ENCODE measurements at places on chromosomes 1 and 21.

DNA sequence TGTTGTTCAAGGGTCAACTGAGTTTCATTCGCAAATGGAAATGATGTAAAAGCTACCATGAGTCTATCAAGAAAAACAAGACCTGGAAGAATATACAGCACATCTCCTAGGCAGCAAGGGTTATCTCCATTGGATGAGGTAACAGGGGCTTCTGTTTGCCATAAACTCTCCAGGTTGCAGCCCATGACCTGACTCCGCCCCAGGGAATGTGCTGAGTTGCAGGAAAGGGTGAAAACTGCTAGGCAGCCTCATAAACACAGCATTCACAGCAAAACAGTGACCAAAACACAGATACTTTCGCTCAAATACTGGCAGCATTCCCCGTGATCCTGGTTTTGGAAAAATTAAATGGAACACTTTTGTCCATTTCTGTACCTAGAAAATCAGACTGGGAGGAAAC lies 20.2 kb upstream of the ACTA1 start:
- DNase-seq, result no peak

GRCh38 chr1:232923739-232924386 lies 26.5 kb upstream of the NTPCR start:
- peak; percentile 0 for DNase-seq

GRCh38 chr1:31587720-31588423 lies 11.6 kb downstream of the TINAGL1 start:
- DNase-seq, result no peak

- no peak for DNase-seq
Measured at GRCh38 chr21:43979654-43980053, 32.5 kb upstream of the TRAPPC10 start.

DNA sequence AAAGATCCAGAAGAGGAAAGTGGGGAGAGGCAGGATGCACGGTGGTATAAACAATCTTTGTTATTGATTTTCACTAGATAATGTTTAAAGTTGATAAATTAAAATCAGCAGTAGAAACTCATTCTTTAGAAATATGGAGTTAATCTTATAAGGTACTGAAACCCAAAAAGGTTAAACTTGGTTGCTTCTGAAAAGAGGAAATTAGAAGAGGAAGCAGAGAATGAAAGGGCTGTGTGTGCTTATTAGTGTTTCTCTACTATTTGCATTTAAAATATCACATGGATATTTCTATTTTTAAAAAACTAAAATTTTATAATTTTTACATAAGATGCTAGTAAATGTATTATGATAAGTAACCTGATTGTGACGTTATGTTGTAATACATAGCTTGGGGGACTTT lies 24.4 kb downstream of the C1orf141 start:
- DNase-seq, result no peak

DNA sequence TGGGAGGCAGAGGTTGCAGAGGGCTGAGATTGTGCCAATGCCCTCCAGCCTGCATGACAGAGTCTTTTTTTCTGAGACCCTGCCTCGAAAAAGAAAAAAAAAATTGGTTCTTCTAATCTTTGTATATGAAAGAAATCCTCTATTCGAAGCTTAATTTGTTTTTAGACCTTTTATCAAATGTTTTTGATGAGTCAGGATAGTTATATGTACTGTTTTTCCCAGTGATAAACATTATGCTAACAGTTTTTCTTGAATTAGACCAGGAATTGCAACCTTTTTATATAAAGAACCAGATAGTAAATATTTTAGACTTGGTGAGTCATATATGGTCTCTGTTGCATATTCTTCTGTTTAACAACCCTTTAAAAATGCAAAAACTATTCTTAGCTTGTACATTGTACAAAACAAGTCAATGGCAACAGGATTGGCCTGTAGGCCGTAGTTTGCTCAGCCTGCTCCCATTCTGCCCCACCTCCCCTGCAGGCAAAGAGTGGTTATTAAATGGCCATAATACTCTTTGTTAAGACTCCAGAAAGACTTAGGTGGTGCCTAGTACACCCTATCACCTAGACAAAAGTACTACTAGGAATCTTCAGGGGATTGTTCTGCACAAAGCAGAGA lies 45.2 kb downstream of the LYST start:
- no peak for DNase-seq

GRCh38 chr1:231286603-231287002 lies 45.6 kb downstream of the GNPAT start:
- DNase-seq, result no peak

DNA sequence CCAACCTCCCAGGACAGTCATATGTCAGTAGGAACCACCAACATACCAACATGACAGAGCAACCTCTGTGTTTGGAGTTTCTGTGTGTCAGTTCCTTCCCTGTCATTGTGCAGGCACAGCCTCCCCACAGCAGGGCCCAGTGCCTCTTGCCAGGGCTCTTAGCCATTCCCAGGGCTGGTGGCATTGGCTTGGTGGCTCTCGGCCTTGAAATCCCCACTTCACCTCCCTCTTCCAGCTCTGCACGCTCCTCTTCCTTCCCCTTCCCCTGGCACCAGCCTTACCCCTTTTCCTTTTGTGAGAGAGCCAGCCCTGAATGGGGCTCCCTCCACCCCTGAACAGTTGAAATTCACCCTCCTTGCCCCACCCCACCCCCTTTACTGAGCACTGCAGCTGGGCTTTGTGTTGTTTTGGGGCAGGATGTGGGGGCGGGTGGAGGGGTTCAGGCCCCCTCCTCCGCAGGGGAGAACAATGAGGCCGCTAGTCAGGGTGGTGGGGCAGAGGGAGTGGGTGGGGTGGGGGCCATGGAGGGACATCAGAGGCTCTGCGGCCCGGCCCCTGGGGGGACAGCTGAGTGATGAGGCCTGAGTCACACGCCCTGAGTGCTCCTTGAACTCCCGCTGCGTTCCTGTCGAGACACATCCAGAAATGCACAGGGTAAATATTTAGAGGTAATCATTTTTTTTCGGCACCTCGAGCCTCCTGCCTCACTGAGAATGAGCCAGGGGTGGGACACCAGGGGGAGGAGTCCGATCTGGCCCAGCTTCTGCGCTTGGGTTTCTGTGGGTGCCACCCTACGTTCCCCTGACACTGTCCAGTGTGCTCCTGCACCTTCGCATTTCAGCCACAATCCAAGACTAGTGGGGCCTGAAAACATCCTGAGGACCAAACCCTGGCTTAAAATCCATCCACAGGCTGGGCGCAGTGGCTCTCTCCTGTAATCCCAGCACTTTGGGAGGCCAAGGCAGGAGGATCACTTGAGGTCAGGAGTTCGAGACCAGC lies 28.6 kb downstream of the LGR6 start:
- no peak for DNase-seq

GRCh38 chr1:83500987-83501591 lies 497.8 kb downstream of the TTLL7 start:
- DNase-seq, result no peak

DNA sequence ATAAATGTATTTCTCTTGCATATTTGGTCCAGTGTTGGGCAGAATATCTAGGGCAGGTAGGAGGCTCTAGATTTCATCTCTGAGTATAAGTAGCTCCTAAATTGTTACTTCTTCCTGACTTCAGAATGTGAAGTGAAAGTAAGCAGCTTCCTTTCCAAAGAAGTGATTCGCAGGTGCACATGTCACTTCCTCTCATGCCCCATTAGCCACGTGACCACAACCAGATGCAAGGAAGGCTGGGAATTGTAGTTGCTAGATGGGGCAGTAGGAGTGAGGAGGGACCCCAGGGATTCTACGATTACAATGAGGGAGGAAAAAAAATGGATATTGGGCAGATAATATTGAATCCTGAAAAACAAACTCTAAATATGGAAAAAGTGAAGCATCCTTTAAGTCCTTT lies 113.2 kb upstream of the CYYR1 start:
- no peak for DNase-seq

- no peak for DNase-seq
Measured at GRCh38 chr1:209421978-209422680, 161.4 kb upstream of the CAMK1G start.

GRCh38 chr1:170424346-170424745 lies 107.6 kb upstream of the GORAB start:
- DNase-seq, result no peak

GRCh38 chr1:43285269-43285990 lies at the start of gene C1orf210:
Gene C1orf210 (minus strand): TSS chr1:43285581. CDS start chr1:43283270, 2,311 bp downstream.
- no peak for DNase-seq

- no peak for DNase-seq
Measured at GRCh38 chr1:240579511-240579910, 32.4 kb downstream of the GREM2 start.

DNA sequence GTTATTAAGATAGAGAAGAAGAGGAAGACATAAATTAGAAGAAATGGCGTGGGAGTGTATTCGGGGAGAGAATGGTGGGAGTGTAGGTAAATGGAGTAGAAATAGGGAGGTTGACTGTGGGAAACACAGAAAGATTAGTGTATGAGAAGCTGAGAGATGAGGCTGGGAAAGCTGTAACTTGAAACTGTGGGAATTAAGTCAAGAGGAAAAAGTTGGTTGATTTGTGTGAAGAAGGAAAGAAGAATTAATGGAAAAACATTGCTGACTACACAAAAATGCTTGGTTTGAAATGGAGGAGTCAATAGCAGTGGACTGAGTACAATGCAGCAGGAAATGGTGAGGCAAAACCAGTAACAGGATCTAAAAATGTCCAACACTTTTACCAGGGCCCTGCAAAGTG lies 448.3 kb downstream of the PTPRC start:
- DNase-seq, result no peak

GRCh38 chr1:13667691-13668090 lies 32.3 kb upstream of the PRDM2 start:
- no peak for DNase-seq

DNA sequence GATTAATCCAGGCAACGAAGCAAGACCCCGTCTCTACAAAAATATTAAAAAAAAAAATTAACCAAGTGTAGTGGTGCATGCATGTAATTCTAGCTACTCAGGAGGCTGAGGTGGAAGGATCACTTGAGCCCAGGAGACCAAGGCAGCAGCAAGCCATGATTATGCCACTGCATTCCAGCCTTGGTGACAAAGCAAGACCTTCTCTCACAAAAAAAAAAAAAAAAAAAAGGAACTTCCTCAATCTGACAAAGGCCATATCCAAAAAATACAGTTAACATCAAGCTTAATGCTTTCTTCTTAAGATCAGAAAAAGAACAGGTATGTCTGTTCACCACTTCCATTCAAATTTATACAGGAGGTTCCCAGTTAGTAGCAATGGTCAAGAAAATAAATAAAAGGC lies 54.4 kb downstream of the EVI5 start:
- no peak for DNase-seq

DNA sequence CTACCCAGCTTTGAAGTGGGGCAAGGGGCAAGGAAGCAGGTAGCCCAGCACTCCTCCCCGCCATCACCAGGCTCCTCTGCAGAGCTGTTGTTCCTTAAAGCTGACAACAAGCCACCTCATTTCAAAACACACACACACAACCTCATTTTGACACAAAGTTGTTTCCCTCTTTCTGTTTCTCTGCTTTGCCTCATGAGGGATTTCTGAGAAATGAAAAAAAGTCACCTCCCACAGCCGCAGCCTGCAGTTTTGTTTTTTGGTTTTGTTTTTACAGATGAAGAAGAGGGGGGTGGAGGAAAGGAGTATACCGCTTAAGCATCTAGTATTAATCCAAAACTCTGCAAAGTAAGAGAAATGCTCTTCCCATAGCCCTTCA lies 12.1 kb downstream of the MCL1 start:
- no peak for DNase-seq

GRCh38 chr1:246450611-246451251 lies 56.3 kb downstream of the SMYD3 start:
- DNase-seq, result no peak

DNA sequence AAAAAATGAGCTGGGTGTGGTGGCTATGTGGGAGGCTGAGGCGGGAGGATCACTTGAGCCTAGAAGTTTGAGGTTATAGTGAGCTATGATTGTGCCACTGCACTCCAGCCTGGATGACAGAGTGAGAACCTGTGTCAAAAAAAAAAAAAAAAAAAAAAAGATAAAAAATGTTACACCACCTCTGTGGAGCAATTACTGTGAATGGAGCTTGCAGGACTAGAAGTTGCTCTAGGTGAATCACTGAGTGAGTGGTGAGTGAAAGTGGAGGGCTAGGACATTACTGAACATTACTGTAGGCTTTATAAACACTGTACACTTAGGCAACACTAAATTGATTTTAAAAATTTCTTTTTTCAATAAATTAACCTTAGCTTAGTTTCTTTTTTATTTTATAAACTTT lies 21.9 kb downstream of the TLCD4 start:
- DNase-seq, result no peak

GRCh38 chr1:245520611-245521010 lies 365.8 kb downstream of the KIF26B start:
- no peak for DNase-seq

DNA sequence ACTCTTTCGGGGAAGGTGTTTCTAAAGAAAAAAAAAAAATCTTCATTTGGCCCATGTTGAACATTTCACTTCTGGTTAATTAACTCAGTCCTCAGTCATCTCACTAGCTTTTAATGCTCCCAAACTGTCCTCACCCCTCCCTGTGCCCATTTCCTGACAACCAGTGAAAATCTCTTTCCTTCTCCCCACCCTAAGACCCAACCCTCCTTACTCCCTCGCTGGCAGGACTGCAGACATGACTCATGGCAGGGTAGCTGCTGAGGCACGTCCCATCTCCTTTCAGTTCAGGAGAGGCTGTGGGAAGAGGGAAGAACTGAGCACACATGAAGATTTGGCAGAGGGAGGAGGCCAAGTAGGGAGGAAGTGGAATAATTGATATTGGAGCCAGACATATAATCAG lies 12.6 kb downstream of the PKP1 start:
- DNase-seq, result no peak

DNA sequence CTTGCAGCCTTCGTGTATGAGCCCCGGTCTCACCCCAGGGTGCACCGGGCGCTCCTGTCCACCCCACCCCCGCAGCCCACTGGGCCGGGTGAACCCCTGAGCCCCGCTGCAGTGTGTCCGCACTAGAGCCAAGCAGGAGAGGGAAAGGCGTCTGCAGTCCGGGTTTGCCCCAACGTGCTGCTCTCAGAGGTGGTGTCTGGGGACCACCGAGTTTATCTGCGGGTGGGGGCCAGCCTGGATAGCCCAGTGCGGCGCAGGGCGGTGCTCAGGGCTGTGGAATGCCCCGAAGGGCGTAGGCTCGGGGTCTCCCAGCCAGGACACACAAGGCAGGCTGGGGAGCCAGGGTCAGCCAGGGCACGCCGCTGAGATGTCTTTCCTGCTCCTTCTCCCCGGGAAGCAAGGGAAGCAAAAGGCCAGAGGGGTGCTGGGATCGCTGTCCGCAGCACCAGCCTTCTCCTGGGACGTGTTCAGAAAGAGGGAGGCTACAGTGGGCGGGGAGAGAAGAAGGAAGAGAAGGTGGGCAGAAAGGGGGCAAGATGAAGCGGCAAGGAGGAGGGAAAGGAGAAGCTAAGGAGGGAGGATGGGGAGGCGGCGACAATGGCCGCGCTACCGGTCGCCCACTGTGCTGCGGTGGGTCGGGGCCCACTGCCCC lies 56.6 kb downstream of the MAB21L3 start:
- no peak for DNase-seq

DNA sequence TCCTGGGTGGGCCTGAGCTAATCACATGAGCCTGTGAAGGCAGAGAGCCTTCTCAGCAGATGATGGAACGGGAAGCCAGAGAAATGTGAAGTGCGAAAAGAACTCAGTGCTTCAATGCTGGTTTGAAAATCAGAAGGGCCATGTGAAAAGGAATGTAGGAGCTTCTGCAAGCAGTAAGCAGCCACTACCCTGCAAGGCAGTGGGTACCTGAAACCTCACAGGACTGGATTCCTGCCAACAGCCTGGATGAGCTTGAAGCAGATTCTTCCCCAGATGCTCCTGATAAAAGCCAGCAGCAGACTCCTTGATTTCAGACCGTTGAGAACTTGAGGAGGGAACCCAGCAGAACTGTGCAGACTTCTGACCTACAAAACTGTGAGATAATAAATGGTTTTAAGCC lies 158.6 kb downstream of the SYT2 start:
- DNase-seq, result no peak

GRCh38 chr1:16134066-16134801 lies 21.6 kb downstream of the EPHA2 start:
- no peak for DNase-seq

- DNase-seq, result no peak
Measured at GRCh38 chr1:206532368-206532767, 25.0 kb downstream of the RASSF5 start.
